ENCODE measurements at places on chromosomes 11 and 22.

DNA sequence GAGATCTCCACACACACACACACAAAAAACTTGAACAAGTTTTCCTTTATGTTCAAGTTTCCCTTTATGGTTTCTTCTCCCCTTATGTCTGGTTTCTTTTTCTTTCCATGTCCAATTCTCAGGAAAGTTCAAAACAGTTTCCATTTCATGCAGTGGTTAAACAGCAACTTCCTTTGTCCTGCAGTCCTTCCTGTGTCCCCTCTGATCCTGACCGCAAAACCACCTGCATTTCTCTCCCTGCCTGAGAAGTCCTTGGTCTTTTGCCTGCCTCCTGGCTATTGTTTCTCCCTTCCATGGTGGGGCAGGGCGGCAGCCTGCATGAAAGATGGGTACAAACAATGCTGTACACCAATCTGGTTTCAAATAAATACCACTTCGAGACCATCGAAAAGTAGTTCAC, 58.3 kb upstream of the SORL1 start:
- no peak for DNase-seq

GRCh38 chr22:20432244-20432686, 5.4 kb downstream of the SCARF2 start:
- DNase-seq, result no peak

DNA sequence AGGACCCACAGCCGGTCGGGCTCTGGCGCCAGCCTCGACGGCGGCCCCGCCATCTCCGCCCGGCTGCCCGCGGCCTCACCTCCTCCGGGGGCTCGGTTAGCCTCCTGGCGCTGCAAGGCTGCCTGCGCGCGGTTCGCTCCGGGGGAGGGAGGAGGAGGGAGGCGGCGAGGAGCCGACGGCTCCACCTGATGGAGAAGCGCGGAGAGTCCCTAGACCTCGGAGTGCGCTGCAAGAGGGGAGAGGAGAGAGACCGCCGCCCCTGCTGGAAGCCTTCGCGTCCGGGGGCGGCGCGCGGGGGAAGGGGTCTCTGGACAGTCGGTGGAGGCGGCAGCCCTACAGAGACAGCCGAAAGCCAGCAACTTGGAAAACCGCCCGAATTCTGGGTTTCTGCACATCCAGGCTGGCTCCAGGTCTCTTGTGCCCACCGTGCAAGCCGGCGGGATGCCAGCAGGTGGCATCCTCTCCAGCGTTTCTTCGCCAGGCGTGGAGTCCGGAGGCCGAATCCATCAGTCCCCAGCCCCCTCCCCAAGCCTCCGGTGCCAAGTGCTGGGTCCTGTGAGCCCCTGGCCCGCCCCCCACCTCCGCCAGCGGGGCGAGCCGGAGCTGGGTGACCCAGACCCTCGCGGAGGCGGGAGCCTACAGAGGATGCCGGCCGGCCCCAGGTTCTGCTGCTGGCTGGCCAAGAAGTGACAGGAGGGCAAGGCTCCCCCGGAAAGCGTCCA, 2.9 kb upstream of the KIRREL3 start:
- no peak for DNase-seq

DNA sequence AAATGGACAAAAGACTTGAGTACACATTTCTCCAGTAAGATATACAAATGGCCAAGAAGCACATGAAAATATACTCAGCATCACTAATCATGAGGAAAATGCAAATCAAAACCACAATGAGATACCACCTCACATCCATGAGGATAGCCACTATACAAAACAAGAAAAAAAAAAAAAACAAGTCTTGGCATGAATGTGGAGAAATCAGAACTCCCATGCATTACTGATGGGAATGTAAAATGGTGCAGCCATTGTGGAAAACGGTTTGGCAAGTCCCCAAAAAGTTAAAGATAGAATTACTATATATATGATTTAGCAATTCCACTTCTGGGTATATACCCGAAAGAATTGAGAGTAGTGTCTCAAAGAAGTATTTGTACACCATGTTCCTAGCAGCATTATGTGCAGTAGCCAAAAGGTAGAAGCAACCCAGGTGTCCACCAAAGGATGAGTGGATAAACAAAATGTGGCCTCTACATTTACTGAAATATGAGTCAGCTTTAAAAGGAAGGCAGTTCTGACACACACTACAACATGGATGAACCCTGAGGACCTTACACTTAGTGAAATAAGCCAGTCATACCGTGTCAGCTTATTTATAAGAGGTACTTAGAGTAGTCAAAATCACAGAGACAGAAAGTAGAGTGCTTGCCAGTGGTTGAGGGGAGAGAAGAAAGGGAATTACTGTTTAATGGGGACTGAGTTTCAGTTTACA, 146.3 kb downstream of the WNT7B start:
- no peak for DNase-seq

DNA sequence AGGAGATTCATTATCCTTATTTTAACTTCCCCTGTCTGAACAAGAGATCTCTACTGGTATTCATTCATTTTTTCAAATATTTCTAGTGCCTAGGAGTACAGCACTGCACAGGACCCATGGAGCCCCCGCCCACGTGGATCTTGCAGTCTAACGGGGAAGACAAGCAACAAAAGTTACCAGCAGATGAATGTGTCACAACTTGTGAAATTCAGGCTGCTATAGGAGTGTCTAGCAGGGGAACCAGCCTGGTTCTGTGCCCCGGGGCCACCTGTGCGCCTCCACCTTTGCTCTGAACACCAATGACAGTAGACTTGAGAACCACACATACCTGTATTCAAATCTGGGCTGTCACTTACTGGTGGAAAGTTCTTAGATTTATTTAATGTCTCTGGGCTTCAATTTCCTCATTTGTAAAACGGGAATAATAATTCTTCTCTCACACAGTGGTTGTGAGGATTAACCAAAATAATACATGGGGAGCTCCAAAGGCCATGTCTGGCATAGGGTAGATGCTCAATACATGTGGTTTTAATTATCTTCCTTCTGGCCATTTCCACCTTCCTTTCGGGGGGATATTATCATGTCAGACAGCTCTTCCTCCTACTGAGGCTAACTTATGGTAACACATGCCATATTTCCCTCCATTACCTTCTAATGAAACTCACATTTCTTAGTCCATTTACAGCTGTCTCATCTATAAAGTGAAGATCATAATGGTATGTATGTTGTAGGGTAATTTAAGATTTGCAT, 17.8 kb downstream of the POU2AF1 start:
- DNase-seq, result no peak

GRCh38 chr11:124174001-124174583, 9.1 kb upstream of the OR10D3 start:
- no peak for DNase-seq

GRCh38 chr22:25359601-25360261, 140.3 kb downstream of the CRYBB2 start:
- DNase-seq, result no peak

- DNase-seq, result no peak
Measured at GRCh38 chr11:16460508-16460907, 104.2 kb upstream of the SOX6 start.

DNA sequence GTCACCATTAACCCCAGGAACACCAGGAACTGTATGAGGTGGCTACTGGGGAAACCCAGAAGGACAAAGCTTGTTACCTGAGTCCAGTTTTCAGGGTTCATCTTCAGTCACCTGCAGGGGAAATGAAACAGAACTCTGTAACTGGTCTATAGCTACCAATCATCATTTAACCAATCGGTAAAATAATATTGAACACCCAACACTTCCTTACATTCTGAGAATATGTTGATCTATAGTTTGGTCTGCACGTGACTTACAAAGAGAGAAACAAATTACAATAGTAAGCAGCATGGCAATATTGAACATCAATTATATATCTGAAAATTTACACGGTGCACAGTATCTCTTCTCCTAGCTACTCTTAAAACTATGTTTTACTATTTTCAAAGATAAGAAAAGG, at the start of gene OR6T1:
OR6T1 (minus strand) TSS at position 101 of the 400 bp plus-strand sequence; CDS start at position 101, 0 bp downstream.
- no peak for DNase-seq

DNA sequence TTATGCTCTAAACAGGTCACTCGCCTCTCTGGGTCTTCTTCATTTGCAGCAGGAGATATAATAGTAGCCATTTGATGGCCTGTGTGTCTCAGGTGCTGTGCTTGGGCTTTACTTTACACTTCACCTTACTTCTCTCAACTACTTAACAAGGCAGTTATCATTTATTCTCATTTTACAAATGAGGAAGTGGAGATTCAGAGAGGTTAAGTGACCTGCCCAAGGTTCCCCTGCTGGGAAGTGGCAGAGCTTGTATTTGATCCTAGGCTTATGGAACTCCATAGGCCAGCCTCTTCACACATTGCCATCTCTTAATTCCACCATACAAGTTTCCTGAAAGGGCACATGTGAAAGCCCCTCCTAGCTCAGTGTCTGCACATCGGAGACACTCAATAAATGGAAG, 30.4 kb downstream of the FAM181B start:
- DNase-seq, result no peak

DNA sequence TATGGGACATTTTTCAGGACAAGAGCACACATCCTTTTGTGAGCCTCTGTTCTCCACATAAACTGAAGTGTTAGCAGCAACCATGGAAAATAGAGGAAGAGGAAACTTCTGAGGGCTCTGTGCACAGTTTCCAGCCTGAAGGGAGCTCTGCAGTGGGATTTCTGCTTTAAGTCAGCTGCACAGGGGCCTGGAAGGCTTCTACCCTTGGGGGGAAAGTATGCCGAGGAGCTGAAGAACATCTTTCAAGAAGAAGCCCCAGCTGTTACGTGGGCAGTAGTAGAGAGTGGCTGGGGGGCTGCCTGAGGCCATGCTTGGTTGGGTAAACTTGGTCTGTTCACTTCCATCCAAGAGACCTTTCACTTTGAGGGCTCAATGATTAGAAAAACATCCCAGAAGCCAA, 82.7 kb upstream of the EED start:
- DNase-seq, result no peak

DNA sequence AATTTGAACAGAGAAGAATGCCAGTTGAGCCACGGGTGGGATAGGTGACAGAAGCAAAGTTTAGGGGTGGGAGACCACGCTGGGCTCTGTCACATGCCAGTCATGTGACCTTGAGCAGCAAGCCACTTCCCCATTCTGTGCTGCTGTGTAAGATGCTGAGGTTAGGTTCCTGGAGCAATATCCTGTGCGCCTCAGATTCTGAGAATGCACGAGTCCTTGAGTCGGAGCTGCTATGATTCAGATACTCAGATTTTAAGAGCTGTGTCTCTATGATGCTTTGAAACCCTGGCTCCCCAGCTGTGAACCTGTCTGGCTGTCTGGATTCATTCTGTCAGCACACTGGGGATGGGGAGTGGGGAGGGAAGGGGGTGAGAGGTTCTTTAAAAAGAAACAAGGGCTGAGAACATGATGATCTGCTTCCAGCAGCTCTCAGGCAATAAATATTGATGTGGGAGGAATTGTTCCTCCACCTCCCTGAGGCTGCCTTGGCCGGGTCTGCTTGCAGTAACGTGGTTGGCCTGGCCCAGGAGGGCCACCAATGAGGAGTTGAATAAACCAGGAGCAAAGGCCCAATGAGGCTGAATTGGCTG, 24.0 kb downstream of the SLCO2B1 start:
- DNase-seq, result no peak

DNA sequence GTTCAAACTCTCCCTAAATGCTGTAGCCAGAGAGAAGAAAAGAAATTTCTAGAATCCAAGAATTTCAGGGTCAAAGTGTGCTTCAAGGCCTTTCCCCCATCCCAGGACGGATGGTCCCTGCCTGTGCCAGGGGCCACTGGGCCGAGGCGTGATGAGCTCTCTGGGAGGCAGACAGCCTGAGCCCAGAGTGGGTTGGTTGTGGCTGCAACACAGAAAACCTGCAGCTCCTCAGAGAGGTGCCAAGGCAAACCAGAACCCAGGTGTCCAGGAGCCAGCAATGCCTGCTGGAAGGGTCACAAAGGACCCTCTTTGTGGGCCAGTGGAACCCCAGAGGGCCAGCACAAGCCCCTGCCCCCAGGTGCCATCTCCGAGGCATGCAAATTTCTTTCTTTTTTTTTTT, 2.6 kb upstream of the APOL6 start:
- DNase-seq, result no peak

DNA sequence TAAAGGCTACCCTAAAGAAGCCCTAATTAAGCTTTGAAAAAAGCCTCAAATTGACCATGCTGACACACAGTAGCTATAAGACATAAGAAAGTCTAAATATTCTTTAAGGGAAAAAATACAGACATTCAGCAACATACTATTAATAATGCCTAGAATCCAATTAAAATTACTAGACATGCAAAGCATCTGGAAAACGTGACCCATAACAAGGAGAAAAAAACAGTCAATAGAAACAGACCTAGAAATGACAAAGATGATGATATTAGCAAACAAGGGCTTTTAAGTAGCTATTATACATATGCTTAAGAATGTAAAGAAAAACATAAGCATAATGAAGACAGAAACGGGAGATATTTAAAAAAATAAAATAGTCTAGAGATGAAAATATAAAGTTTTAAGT, 63.7 kb upstream of the MYOD1 start:
- no peak for DNase-seq

DNA sequence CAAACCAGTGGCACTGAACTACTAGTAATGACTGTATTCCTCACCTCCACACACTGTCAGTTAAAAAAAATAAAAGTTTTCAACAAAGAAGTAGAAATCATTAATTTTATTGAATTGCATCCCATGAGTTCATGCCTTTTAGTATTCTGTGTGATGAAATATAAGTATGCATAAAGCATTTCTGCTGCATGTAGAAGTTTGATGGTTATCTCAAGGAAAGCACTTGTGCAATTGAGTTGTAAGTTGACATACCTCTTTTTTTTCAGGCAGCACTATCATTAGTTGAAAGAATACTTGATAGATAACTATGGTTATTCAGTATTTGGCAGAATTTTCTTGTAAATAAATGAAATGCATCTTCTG, 104.4 kb downstream of the STIM1 start:
- DNase-seq, result no peak

DNA sequence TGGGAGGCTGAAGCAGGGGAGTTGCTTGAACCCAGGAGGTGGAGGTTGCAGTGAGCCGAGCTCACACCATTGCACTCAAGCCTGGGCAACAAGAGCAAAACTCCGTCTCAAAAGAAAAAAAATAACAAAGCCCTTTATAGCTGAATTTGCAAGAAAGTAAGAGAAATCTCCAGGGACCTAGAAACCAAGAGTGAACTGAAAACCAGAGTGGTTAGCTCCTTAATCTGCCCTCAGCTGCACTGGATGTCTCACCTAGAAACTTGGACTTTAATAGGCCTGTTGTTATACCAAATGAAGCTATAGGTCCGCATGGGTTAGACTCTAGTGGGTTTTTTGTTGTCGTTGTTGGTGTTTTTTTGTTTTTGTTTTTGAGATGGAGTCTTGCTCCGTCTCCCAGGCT, 4.1 kb downstream of the NEU3 start:
- DNase-seq, result no peak

GRCh38 chr11:91872243-91872642, 352.4 kb upstream of the FAT3 start:
- no peak for DNase-seq

DNA sequence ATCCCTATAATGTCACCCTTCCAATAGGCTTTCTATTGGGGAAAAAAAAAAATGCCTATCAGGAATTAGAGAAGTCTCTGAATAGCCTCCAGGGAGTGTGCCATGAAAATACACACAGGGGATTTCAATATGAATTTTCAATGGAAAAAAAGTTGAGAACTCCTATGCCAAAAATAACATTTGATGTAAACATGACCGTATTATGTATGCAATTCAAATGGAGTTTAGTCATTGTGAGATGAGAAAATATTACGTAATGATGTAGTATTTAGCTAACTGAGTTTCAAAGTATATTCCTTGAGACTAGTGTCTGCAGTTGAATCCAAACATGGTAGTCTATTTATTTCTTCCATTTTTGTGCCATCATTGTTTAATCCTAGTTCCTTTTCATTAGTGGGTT, 182.3 kb downstream of the BLID start:
- DNase-seq, result peak; percentile 6
